Sigmoid colon (tissue), 7 donors: ENCODE measurements at places on chromosomes 7 and 10. TPM values are rescaled to one million over a fixed set of nuclear protein-coding genes. Genes with fewer than 3 reads are reported as not detected.

RNF32 gene
- total RNA-seq, result 0.83 TPM

DHTKD1 gene
- total RNA-seq, result 14.7 TPM

CYP2C8 gene
- not detected for total RNA-seq

ZSWIM8 gene
- 42.5 TPM for total RNA-seq

ELFN1 gene
- total RNA-seq, result 0.55 TPM

DNA sequence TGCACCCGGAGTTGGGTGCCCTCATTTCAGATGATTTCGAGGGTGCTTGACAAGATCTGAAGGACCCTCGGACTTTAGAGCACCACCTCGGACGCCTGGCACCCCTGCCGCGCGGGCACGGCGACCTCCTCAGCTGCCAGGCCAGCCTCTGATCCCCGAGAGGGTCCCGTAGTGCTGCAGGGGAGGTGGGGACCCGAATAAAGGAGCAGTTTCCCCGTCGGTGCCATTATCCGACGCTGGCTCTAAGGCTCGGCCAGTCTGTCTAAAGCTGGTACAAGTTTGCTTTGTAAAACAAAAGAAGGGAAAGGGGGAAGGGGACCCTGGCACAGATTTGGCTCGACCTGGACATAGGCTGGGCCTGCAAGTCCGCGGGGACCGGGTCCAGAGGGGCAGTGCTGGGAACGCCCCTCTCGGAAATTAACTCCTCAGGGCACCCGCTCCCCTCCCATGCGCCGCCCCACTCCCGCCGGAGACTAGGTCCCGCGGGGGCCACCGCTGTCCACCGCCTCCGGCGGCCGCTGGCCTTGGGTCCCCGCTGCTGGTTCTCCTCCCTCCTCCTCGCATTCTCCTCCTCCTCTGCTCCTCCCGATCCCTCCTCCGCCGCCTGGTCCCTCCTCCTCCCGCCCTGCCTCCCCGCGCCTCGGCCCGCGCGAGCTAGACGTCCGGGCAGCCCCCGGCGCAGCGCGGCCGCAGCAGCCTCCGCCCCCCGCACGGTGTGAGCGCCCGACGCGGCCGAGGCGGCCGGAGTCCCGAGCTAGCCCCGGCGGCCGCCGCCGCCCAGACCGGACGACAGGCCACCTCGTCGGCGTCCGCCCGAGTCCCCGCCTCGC lies at the start of gene EGFR:
Gene EGFR (plus strand): TSS at position 657 of the 830 bp plus-strand sequence. CDS start 261 bp downstream, outside the sequence.
- no peaks in the 10 kb centered on the region for H3K36me3 ChIP-seq
- H3K4me1 ChIP-seq, result peaks cover 27% of the 10 kb centered on the region
- no peaks in the 10 kb centered on the region for H3K27me3 ChIP-seq
- peak; percentile 94 for DNase-seq

DNA sequence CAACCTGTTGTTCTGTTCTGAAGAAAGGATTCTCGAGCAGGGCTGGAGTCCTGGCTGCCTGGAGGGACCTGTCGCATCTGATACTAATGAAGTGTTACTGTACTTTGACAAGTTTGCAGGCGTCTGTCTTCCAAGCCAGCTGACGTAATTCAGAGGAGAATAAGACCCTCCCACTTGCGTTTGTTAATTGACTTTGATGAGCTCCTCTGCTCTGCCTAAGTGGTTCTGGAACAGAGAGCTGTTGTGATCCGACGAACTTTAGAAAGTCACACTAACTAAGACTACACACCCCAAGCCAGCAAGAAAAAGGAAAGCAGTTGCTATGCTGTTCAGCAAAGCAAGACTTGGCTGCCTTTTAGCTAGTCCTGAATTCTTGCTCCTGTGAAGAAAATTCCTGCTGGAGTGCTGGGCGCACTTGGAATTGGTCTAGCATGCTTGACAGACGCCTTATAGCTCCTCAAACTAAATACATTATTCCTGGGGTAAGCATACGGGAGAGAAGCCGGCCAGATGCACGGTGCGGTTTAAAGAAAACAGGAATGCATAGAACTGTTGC lies 200.3 kb downstream of the CACNB2 start:
- peak overlapping the region; percentile 3 for H3K4me3 ChIP-seq
- H3K4me1 ChIP-seq, result peaks cover 13% of the 10 kb centered on the region
- no peaks in the 10 kb centered on the region for H3K36me3 ChIP-seq
